ENCODE measurements at places on chromosomes 2 and 18. TPM values are rescaled to one million over a fixed set of nuclear protein-coding genes. Genes with fewer than 3 reads are reported as not detected.
A peak's percentile ranks its signal among the peaks of the same experiment; 100 is the strongest.

PLEKHH2 gene
- 0.38 TPM for polyA plus RNA-seq

GRCh38 chr18:50986360-50987087 is 18.7 kb downstream of the ELAC1 start:
- peak overlapping the region; percentile 70 for H3K27ac ChIP-seq
- no peak for DNase-seq
- peaks cover 10% of the 10 kb centered on the region for H3K36me3 ChIP-seq

GRCh38 chr2:72367530-72368225 is 220.0 kb upstream of the CYP26B1 start:
- H3K27ac ChIP-seq, result no peak overlapping the region
- no peaks in the 10 kb centered on the region for H3K27me3 ChIP-seq
- H3K4me3 ChIP-seq, result no peak overlapping the region
- DNase-seq, result peak; percentile 78
- H3K36me3 ChIP-seq, result no peaks in the 10 kb centered on the region

DNA sequence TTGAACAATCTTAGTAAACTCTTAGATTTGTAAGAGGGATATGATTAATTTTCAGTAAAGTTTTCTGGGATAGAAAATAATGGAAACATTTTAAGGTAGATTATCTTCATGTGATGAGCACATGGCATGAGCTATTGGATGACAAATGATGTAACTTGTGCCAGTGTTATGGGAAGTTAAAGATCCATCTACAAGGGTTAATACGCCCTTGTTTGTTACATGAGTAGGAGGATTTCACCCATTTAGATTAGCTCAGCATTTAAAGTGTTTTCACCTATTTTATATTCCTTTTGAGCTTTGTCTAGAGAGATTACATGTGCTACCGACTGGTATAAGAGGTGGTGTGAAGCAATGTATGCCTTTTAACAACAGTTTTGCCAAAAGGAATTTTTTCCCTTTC is 5.6 kb downstream of the CLIP4 start:
- no peaks in the 10 kb centered on the region for H3K27me3 ChIP-seq
- H3K36me3 ChIP-seq, result no peaks in the 10 kb centered on the region
- no peak for DNase-seq
- H3K4me3 ChIP-seq, result no peak overlapping the region

DNA sequence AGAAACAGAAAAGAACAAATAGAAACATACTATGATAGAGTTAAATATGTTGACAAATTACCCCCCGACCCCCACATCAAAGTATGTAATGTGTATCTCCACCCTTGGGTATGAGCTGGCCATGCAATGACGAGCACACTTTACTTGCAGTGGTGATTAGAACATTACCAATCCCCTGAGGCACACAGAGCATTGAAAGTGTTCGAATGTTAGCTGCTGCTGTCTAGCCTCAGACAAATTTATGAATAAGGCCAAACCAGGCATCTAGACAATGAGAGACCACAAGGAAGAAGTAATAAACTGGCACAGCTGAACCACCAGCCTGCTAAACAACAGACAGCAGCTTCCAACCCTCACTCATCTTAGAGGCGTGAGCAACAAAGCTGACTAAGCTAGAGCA is 380.5 kb downstream of the DSEL start:
- no peaks in the 10 kb centered on the region for H3K36me3 ChIP-seq
- no peak overlapping the region for H3K4me3 ChIP-seq
- DNase-seq, result no peak
- H3K27me3 ChIP-seq, result no peaks in the 10 kb centered on the region
- H3K27ac ChIP-seq, result no peak overlapping the region
- H3K4me1 ChIP-seq, result no peaks in the 10 kb centered on the region

- no peaks in the 10 kb centered on the region for H3K4me1 ChIP-seq
- H3K4me3 ChIP-seq, result no peak overlapping the region
- no peak for DNase-seq
- no peaks in the 10 kb centered on the region for H3K36me3 ChIP-seq
- no peak overlapping the region for H3K27ac ChIP-seq
- no peaks in the 10 kb centered on the region for H3K27me3 ChIP-seq
Measured at GRCh38 chr2:240960971-240961876, 37.2 kb upstream of the SNED1 start.

DNA sequence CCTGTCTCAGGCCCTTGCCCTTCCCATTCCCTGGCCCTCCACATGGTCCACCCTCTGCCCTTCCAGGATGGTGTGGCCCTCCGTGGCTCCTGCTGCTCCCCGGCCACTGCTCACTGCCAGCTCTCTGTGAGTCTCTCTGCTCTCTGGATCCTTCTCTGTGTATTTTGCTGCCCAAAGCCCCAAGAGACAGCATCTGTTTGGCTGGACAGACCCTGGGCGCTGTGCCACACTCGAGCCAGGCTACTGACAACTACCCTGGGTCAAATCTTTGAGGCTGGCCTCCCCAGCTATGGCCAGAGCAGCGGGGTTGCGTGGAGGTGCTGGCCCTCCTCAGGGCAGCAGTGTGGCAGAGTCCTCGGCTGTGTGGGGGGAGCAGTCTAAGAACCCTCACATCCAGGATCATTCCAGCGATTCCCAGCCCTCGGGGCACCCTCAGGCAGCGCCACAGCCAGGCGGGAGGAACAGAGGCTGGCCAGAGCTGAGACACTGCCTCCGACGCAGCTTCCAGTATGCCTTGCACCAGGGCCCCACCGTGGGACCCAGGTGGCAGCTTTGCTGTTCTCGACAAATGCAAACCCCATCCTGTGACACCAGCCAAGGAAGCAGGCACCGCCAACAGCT is 139.4 kb upstream of the GLI2 start:
- H3K4me3 ChIP-seq, result no peak overlapping the region
- peaks cover 5% of the 10 kb centered on the region for H3K4me1 ChIP-seq
- no peaks in the 10 kb centered on the region for H3K36me3 ChIP-seq
- DNase-seq, result peak; percentile 58
- H3K27ac ChIP-seq, result peak overlapping the region; percentile 42

Data from psoas muscle (tissue), 8 donors.